ENCODE measurements at places on chromosomes 1 and 21.

- H3K36me3 ChIP-seq, result no peaks in the 10 kb centered on the region
- DNase-seq, result no peak
- no peaks in the 10 kb centered on the region for H3K4me1 ChIP-seq
- no peak overlapping the region for H3K4me3 ChIP-seq
- no peaks in the 10 kb centered on the region for H3K27me3 ChIP-seq
- H3K27ac ChIP-seq, result no peak overlapping the region
These were observed 137.1 kb upstream of the USP24 start for GRCh38 chr1:55352080-55352810.

DNA sequence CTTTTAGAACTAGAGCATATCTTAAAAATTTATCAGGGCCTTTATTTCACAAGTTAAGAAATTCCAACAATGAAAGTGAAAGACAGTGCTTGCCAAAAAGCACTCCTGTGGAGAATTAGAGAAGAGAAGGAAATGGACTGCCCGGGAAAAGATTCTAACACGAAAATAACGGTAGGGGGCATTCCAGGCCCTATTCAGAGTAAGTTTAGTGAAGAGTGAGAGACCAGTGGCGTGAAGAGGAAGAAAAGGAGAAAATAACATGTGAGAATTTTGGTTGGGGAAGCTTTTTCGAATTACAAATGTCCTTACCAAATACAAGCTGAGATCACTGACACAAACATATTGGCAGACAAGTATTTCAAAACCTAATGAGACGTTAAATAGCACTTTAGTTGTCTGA is 38.4 kb upstream of the RBM34 start:
- H3K36me3 ChIP-seq, result peaks cover 16% of the 10 kb centered on the region
- no peaks in the 10 kb centered on the region for H3K27me3 ChIP-seq
- no peaks in the 10 kb centered on the region for H3K4me1 ChIP-seq
- no peak overlapping the region for H3K27ac ChIP-seq
- DNase-seq, result no peak

- H3K4me3 ChIP-seq, result no peak overlapping the region
- H3K36me3 ChIP-seq, result no peaks in the 10 kb centered on the region
- DNase-seq, result no peak
- no peak overlapping the region for H3K27ac ChIP-seq
These were observed 317.7 kb upstream of the DAB1 start for GRCh38 chr1:57741521-57741920.

DNA sequence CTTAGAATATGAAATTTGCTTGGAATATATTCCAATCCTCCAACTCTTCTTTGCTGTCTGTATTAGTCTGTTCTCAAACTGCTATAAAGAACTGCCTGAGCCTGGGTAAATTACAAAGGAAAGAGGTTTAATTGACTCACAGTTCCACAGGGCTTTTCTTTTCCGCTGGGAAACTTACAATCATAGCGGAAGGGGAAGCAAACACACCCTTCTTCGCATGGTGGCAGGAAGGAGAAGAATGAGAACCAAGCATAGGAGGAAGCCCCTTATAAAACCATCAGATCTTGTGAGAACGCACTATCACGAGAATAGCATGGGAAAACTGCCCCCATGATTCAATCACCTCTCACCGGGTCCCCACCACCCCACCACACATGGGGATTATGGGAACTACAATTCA is 14.8 kb downstream of the CENPF start:
- H3K4me1 ChIP-seq, result peaks cover 5% of the 10 kb centered on the region
- no peaks in the 10 kb centered on the region for H3K36me3 ChIP-seq
- H3K27ac ChIP-seq, result no peak overlapping the region
- H3K27me3 ChIP-seq, result no peaks in the 10 kb centered on the region
- DNase-seq, result no peak
- H3K4me3 ChIP-seq, result no peak overlapping the region

GRCh38 chr1:94329986-94330385 is 88.2 kb upstream of the ABCD3 start:
- no peaks in the 10 kb centered on the region for H3K36me3 ChIP-seq
- no peak overlapping the region for H3K4me3 ChIP-seq
- peaks cover 3% of the 10 kb centered on the region for H3K27me3 ChIP-seq
- no peak overlapping the region for H3K27ac ChIP-seq
- DNase-seq, result no peak

DNA sequence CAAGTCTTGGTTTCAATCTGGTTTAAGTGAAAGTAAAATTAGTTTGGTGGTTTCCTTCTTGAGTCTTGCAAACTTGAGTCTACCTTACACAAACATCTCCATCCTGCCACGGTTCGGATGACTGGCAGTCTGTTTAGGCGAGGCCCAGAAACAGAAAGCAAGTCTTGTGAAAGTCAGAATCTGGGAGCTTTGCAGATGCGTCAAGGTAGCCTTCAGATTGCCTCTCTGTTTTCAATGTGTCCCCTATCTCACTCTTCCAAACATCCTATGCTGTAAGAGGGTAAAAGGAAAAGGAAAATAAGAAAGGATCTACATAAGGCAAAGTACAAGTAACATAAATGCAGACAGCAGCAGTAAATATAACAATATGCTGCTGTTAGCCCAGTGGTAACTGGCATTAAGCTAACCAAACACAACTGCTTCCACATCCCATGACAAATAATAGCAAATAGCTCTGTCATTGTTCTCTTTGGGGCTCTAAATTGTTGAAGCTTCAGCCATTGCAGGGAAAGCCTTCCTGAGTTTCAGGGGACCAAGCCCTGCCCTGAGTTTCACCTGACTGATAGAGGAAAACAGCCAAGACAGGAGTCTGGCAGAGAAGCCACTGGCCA is 26.2 kb upstream of the C1orf105 start:
- peak; percentile 77 for DNase-seq
- H3K4me3 ChIP-seq, result peak overlapping the region; percentile 5
- H3K27me3 ChIP-seq, result no peaks in the 10 kb centered on the region
- no peaks in the 10 kb centered on the region for H3K36me3 ChIP-seq
- peak overlapping the region; percentile 61 for H3K27ac ChIP-seq
- peaks cover 50% of the 10 kb centered on the region for H3K4me1 ChIP-seq

GRCh38 chr1:25669781-25670567 is 53.4 kb downstream of the MAN1C1 start:
- no peaks in the 10 kb centered on the region for H3K36me3 ChIP-seq
- H3K27ac ChIP-seq, result no peak overlapping the region
- peaks cover 61% of the 10 kb centered on the region for H3K4me1 ChIP-seq
- H3K4me3 ChIP-seq, result no peak overlapping the region

DNA sequence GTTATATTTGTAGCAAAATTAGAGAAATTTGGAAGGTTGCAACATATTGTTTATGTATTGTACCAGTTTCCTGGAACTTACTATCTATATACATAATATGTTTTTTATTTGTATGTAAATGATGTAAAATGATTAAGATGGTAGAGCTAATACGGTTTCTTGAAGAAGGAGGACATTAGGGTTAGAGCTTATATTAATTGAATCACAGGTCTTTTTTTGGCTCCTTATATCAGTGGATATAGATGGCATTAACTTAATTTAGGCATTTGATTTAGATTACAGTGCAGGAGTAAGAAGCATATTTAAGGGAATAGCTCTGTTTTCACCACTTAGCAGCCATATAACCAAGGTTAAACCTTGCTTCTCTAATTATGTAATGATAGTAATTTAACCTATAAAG is 357.7 kb downstream of the USP25 start:
- H3K27me3 ChIP-seq, result no peaks in the 10 kb centered on the region
- H3K27ac ChIP-seq, result no peak overlapping the region
- no peak for DNase-seq
- no peak overlapping the region for H3K4me3 ChIP-seq

DNA sequence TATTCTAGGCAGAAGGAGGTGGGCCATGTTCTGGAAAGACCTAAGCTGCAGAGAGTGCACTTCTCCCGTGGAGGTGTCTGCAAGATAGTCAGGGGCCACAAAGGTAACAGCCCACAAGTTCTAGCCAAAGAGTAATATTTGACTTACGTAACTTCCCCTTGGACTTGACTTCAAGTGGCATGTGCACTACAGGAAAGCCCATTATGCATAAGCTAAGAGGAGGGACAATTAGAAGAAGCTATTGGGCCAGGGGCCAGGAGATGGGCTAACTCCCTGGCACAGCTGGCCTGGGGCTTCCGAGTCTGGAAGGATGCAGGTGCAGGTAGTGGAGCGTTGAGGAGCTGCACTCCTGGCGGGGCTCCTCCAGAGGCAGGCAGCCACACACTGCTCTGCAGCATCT is 58.3 kb downstream of the ERG start:
- H3K27me3 ChIP-seq, result no peaks in the 10 kb centered on the region
- H3K36me3 ChIP-seq, result no peaks in the 10 kb centered on the region
- H3K4me3 ChIP-seq, result no peak overlapping the region
- no peaks in the 10 kb centered on the region for H3K4me1 ChIP-seq

DNA sequence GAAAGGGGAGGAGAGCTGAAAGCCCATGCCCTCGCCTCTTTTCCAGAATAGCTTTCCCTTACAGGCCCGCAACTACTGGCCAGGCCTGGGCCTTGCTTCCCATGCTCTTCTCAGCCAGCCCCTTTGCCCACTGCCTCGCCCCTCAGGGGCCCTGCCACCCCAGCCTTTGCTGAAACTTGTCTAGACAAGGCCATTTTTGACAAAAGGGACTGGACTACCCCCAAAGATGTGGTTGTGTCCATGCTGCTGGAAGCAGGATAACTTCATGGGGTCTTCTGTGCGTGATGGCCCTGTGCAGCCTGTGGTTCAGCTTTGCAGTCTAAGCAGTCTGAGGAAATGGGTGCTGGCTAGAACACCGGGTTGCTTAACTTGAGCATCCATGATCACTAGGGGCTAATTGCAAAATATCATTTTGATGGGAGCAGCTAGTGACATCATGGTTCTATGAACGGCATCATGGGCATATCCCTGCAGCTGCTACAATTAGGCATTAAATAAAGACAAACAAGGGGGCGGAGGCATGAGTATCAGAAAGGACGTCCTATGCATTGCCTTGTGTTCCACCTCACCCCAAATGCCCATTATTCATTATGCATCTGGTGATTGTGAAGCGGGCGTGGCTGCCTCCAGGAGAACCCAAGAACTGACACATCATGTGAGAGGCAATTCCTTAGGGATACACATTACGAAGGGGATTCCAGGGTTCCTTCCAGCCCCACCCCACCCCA is 36.8 kb downstream of the NTPCR start:
- DNase-seq, result no peak
- no peak overlapping the region for H3K4me3 ChIP-seq
- peaks cover 6% of the 10 kb centered on the region for H3K36me3 ChIP-seq
- no peak overlapping the region for H3K27ac ChIP-seq
- no peaks in the 10 kb centered on the region for H3K4me1 ChIP-seq

- DNase-seq, result no peak
- no peak overlapping the region for H3K27ac ChIP-seq
- no peak overlapping the region for H3K4me3 ChIP-seq
- H3K4me1 ChIP-seq, result peaks cover 14% of the 10 kb centered on the region
- no peaks in the 10 kb centered on the region for H3K36me3 ChIP-seq
These were observed 93.9 kb downstream of the ADCY10 start for GRCh38 chr1:167819849-167820683.

DNA sequence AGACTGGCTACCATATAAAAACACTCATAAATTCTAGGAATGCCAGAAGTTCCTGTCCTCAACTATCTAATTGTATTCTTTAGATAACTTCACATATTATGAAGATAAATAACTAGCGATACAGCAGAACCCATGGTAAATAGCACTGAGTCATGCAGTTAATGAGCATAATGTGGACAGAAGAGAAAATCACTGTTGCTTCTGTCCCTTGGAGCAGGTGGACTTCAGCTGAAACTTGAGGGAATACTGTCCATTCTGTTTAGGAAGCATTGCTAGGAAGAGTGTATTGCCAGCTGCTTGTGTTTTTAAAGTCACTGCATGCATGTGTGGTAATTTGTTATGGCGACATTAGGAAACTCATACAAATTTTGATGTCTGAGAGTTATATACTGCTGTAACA is 854.4 kb downstream of the LTN1 start:
- no peaks in the 10 kb centered on the region for H3K27me3 ChIP-seq
- H3K4me1 ChIP-seq, result no peaks in the 10 kb centered on the region
- no peaks in the 10 kb centered on the region for H3K36me3 ChIP-seq
- no peak overlapping the region for H3K27ac ChIP-seq
- DNase-seq, result no peak
